ENCODE measurements at places on chromosomes 2 and 18. TPM values are rescaled to one million over a fixed set of nuclear protein-coding genes. Genes with fewer than 3 reads are reported as not detected.

DNA sequence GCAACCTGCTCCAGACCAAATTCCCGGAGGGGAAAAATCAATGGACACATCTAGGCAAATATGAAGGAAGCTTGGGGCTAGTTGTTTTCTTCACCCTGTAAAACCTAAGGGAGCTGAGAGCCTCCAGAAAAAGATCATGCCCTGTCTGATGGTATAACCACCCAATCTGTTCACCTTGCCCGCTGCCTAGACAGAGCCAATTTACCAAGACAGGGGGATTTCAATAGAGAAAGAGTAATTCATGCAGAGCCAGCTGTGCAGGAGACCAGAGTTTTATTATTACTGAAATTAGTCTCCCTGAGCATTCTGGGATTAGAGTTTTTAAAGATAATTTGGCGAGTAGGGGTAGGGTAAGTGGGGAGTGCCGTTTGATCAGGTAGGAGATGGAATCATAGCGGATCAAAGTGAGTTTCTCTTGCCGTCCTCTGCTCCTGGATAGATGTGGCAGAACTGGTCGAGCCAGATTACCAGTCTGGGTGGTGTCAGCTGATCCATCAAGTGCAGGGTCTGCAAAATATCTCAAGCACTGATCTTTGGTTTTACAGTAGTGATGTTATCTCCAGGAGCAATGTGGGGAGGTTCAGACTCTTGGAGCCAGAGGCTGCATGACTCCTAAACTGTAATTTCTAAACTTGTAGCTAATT, 35.1 kb upstream of the B4GALT6 start:
- no peak for DNase-seq

- DNase-seq, result no peak
These were observed 105.6 kb downstream of the SETBP1 start for GRCh38 chr18:44786257-44786656.

ANO7 gene
- polyA plus RNA-seq, result 1.3 TPM

MARCHF4 gene
- not detected for polyA plus RNA-seq

- DNase-seq, result no peak
These were observed 186.2 kb upstream of the PARD3B start for GRCh38 chr2:204359076-204359475.

DNA sequence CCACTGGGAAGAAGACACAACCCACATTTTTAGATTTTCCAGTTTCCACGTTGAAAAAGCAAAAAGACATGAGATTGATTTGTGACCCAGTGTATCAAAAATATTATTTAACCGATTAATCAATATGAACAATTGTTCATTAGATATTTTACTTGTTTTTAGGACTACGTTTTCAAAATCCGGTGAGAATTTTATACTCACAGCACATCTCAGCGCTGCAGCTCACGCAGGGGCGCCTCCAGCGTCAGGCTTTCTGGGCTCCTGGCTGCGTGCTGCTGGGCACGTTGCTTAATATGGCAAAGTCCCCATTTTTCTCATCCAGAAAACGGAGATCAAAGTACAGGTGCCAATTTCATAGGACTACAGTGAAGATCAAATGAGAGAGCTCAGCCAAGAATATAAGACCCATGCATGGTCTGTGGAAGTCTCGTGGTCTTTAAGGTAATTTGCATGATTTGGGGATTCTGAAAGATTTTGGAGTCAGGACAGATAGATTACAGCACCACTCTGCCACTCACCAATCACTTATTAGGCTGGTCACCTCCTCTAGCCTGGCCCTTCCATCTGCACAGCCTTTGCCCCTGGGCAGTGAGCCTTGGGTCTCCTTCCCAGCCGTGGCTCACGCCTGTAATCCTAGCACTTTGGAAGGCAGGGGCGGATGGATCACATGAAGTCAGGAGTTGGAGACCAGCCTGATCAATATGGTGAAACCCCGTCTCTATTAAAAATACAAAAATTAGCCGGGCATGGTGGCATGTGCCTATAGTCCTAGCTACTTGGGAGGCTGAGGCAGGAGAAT, 36.2 kb downstream of the PTPN18 start:
- DNase-seq, result peak; percentile 77

DNA sequence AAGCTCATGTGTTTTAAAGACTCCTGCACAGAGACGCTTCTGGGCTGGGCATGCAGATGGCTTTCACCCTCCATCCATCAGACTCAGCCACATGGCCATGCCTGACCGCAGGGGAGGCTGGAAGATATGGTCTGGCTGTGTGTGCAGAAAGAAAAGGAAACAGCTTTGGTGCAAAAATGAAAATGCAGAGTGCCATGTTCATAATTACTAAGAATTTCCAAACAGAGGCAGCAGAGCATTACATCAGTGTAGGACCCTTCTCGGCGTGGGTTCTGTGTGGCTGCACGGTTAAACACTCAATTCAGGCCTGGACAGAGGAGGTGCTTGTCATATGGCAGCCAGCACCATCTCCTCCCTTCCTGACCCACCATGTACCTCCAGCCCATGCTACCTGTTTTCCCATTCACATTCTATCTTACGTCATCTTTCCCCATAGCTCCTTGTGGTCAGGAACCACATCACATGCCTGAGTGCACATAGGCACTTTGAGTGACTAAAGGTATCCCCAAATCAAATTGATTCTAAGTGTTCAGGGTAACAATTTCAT, 200.3 kb upstream of the ID2 start:
- no peak for DNase-seq

Data from spleen (tissue), 13 donors.